CD4-positive, alpha-beta T cell treated with Interleukin-12 subunit alpha and Interleukin-12 subunit beta, for 1 hour (primary cell): ENCODE measurements at places on chromosomes 1 and 21.

DNA sequence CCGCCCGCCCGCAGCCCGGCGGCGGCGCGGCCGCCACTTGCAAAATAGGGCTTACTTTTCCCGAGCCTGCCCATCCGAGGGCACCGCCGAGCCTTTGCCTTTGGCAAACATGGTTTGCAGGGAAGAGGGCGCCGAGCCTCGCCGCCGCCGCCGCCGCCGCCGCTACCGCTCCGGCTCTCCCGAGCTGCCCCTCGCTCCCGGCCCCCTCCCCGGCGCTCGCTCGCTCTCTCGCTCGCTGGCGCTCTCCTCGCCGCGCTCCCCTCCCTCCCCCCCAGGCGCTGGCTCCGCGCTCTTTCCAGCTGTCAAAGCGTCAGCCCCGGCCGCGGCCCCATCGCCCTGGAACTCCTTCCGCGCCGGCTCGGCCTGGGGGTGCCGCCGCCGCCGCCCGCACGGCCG lies 298 bp downstream of the SSBP3 start:
- no peak for DNase-seq

GRCh38 chr21:20611008-20611407 lies 387.2 kb upstream of the NCAM2 start:
- no peak for DNase-seq

- no peak for DNase-seq
Observed at GRCh38 chr1:210792250-210793102, 341.5 kb downstream of the KCNH1 start.

- no peak for DNase-seq
Observed at GRCh38 chr1:7346600-7347570, 424.2 kb upstream of the VAMP3 start.

- no peak for DNase-seq
Observed at GRCh38 chr1:203174324-203174985, 1.2 kb downstream of the MYBPH start.

DNA sequence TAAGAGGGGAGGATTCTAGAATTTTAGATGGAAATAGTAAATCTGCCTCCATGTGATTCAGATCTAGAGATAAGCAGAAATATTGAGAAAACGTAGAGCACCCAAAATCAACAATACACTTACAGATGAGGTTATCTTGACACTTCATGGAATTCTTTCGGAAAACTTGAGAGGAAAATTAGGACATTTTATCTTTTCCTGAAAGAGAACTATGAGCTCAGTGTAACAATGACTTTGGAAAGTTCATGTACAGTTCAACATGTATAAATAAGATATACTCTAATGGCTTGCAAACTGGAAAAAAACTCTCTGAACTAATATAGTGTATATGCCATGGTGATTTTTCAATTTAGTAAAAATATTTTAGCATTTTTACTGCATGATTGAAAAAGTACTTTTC lies 338.1 kb upstream of the NEGR1 start:
- no peak for DNase-seq
